ENCODE measurements at places on chromosomes 16 and 17. TPM values are rescaled to one million over a fixed set of nuclear protein-coding genes. Genes with fewer than 3 reads are reported as not detected.

ZNF689 gene
- total RNA-seq = 5.9 TPM

CCL16 gene
- total RNA-seq = 0.15 TPM

CCL2 gene
- 25.7 TPM for total RNA-seq

DNA sequence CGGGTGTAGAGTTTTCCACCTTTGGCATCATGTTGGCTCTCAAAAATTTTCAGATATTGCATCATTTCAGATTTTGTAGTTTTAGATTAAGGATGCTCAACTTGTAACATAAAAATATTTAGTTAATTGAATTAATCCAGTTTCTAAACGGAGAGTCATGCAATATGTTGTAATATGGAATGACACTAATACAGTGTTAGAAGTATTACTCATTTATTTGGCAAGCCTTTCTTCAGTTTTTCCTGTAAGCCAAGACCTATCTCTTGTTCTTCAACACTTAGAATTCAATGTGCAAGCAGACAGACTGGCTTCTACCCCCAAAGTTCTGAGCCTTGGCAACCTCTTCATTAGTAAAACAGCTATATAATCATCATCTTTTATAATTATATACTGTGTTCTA is 985.0 kb upstream of the GOT2 start:
- no peak for DNase-seq

DNA sequence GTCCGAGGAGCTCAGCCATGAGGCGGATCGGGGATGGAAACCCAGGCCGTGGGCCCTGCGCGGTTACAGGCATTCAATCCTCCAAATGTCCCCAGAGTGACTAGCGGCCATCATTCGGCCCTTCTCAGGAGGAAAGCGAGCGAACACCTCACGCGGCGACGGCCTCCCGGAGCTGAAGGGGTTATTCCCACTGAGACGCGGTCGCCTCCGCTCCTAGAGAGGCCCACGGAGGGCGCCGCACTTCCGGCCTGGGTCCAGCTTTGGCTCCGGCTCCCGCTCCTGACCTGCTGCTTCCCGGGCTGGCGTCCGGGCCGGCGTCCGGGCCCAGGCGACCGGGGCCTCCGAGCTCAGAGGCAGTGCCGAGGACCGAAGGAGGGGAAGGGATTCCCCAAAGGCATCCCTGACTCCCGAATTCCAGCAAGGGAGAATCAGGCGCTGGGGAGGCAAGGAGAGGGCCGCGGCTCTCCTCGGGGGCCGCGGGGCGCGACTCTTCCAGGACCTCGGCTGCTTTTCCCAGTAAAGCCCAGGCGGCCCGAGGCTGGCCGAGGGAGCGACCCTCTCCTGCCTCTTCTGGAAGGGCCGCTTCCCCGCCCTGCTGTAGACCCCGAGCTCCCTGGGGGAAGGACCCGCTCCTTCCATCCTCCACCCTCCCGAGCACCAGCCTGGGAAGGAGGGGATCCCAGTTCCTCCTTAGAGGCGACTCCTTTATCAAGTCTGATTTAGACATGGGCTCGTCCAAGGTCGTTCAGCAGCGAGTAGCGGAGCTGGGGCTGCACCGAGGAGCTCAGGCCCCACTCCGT is 18.6 kb upstream of the ZNF629 start:
- peak; percentile 97 for DNase-seq

GRCh38 chr17:73911726-73912372 is 267.6 kb upstream of the SDK2 start:
- DNase-seq = no peak

- no peak for DNase-seq
Observed at GRCh38 chr16:2317231-2318020, 23.1 kb downstream of the ABCA3 start.

DNA sequence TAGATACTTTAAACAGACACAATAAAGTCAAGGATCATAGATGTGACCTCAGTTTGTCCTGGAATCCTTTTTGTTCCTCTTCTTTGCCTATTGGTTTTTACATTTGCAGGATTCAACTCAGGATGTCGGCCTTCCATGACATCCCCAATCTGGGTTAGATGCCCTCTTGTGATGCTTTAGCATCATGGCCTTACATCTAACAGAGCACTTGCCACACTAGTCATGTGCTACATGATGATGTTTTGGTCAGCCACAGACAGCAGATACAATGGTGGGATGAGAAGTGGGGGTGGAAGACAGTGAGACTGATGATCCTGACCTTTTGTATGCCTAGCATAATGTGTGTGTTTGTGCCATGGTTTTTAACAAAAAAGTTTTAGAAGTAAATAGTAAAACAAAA is 1.8 kb upstream of the SYNRG start:
- no peak for DNase-seq
